ENCODE measurements at places on chromosomes 1 and 21.
A peak's percentile ranks its signal among the peaks of the same experiment; 100 is the strongest.

DNA sequence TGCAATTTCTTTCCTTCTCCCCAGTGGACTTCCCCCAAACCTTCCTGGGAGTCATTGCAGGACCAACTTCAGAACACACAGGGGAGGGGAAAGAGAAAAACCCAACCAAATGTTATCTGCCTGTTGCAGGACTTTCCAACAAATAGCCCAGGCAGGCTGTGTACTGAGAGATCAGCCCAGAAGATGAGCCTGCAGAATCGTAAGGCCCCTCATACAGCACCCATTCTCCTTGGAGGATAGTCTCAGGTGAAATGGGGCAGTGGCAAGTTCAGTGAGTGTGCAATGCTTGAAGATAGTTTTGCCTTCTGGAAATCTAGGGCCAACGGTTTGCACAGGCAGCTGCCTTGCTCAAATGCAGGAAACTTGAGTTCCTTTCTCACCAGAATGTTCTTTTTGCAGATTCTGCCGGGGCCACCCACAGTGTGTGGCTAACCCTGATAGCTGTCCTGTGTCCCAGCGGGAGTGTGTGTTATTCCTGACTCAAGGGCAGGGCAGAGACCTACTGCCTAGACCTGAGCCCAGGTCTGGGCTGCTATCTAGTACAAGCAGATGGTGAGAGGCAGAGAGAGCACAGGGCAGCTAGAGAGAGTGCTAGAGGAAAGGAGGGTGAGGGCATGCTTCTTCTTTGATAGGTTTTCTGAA, 48.8 kb downstream of the GADD45A start:
- no peak for DNase-seq

DNA sequence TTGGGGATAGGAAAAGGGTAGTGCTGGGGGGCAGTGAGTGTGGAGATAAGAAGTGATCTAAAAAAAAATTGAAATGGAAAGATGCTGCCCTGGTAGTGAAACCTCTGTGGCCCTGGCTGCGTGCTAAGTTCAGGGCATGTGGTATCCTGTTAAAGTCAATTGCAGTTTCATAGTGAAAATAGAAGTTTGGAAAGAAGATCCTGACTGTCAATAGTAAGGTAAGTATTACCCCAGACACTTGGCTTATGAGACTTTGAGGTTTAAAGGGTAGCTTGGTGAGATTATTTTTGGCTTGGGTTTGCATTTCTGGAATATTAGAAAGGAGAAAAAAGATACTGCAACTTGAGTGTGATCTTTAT, 6.8 kb downstream of the ARID1A start:
- no peak for DNase-seq

DNA sequence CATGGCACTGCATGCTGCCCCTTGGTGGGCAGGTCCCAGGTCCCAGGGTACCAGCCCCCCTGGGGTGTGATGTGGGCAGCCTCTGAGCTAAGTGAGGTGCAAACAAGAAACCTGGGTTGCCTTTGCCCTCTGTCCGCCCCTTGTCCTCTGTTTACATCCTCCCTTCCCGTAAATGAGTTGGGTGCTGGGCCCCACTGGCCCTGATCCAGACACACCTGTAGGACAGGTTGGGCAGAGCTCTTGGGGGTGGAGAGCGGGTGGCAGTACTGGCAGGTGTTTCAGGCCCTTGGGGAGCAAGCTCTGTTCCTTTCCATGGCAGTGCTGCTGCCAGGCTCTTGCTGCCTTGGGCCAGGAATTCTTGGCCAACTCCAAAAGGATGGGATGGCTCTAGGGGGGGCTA, 35.8 kb downstream of the ELF3 start:
- DNase-seq = no peak

DNA sequence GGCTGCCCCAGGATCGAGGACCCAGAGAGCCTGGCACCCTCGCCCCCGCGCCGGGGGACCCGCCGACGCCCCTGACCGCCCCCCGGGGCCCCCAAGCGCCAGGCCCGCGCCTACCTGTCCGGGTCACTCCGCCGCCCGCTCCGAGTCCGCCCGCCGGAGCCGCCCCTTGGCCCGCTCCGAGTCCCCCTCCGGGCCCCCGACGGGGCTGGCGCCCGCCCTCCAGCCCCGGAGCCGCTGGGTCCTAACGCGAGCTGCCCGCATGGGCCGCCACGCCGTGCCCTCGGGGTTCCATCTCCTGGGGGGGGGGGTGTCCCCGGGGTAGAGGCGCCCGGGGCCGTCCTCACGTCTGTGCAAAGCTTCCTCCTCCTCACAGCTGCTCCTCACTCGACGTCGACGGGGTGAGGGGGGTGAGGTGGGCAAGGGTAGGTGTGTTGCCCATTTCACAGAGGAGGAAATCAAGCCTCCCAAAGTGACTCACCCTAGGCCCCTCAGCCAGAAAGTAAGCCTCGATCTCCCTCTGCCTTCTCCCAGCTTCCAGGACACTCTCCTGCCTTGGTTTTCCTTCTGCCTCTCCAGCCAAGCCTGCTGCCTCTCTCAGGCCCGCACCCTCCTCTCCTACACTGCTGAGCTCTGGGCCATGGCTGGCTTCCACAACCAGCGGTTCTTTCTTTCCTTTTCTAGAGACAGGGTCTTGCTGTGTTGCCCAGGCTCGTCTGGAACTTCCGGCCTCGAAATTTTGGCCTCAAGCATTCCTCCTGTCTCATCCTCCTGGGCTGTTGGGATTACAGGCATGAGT, at the start of gene MFAP2:
MFAP2 (minus strand) TSS at position 148 of the 796 bp plus-strand sequence. CDS start 2,347 bp downstream, outside the sequence.
- DNase-seq = no peak

DNA sequence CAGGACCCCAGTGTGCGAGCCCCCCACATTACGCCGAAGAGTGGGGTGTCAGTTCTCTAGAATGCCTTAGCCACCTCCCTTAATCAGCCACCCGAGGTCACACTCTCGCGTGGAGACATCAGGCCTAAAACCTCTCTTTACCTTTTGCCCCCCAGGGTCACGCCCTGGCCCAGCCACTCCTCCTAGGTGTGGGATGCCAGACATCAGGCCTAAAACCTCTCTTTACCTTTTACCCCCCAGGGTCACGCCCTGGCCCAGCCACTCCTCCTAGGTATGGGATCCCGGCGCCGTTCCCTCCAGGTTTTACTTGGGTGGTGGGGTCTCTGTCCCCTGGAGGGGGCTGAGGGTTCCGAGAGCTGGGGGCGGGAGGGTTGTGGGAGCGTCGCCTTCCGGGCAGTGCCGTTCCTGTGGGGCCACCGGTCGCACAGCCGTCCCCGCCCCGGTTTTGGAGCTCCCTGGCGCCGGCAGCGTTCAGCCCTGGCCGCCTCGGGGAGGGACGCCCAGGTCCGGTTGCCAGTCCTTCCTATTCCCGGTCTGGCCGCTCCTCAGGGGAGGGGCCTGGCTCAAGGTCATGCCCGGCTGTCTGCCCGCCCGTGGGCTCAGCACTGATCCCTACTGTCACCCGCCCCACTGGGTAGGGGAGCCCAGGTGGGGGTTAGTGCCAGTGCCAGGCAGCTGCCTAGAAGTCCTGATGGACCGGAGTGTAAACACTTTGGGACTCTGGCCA, 882 bp downstream of the VPS13D start:
- DNase-seq = no peak

DNA sequence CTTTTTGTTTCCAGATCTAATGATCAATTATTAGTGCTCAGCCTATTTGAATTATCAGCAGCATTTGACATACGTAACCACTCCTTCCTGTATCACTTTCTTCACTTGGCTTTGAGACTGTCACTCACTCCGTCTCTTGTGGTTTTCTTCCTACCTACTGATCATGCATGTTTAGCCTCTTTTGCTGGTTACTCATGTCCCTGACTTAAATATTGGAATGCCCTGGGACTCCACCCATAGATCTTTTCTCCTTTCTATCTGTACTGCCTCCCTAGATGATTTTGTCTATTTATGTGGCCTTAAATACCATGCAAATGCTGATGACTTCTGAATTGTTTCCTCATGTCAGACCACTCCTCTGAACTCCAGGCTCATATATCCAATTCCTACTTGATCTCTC, 57.7 kb upstream of the PDE4B start:
- DNase-seq = no peak

DNA sequence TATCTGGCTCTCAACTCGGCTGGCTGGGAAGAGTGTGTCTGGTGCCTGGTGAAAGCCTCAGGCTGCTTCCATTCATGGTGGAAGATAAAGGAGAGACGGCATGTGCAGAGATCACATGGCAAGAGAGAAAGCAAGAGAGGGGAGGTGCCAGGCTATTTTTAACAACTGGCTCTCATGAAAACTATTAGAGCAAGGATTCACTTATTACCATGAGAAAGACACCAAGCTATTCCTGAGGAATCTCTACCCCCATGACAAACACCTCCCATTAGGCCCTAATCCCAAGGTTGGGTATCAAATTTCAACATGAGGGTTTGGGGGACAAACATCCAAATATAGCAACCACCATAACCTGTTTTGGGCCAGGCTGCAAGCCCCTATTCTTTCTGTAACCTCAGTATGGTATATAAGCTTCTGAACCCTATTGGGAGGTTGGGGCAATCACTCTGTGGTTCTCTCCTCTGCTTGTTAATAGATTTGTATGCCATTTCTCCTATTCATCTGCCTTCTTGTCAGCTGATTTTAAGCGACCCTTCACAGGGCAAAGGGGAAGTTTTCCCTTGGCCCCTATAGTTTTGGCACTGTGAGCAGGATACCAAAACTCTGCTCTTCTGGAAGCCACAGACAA, 179.0 kb upstream of the TNR start:
- no peak for DNase-seq

DNA sequence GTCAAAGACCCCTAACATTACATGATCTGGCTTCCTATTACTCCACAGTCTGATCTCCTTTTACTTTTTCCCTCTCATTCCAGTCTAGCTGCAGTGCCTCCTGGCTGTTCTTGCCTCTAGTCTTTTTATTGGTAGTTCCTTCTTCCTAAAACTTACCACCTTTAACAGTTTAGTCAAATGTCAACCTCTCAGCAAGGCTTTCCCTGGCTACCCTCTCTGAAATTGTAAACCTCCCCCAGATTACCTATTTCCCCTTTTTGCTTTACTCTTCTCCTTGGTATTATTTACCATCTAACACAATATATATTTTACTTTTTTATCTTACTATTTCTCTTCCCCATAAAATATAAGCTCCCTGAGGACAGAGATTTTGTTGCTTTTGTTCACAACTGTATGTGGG, 129.6 kb downstream of the CLEC20A start:
- no peak for DNase-seq

DNA sequence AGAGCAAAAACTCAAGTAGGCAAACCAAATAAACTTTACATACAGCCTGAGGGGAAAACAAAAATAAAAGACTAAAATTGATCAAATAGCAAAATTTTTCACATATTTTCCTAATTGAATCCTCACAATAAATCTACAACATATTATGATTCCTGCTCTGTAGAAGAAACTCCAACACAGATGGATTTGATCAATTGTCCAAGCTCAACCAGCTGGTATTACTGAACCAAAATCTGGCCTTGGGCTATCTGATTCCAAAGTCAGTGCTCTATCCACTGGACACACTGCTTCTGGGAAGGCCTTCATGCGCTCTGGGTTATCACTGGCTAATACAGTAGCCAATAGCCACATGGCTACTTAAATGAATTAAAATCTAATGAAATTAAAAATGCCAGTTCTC, 39.3 kb downstream of the PCNX2 start:
- no peak for DNase-seq

- DNase-seq = no peak
Measured at GRCh38 chr21:28174701-28175100, 818.0 kb downstream of the LTN1 start.

DNA sequence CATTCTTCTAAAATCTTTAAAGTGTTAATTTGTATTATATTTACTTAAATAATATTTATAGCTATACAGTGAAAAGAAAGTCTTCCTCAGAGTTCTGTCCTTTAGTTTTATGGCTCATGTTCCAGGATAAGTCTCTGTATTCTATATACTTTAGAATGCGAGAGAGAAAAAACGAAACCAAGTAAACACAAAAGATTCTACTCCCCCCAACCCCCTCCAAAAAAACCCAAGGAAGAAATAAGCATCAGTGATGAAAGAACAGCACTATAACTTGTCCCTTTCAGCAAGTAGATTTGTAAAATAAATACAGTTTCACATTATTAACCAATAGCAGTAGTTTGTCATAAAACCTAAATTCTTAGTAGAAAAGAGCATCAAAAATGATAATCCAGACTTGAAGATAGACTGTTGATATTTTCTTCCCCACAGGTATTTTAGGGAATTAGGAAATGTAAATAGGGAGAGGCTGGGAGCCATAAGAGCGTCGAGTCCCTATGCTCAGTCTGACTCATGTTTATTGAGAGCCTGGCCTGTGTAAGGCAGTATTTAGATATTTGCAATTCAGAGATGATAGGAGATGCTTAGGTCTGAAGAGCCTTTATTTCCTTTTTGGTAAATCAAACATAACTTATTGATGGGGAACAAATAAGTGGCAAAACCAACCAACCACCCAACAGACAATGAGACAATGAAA, 35.5 kb downstream of the CDC14A start:
- peak; percentile 39 for DNase-seq

GRCh38 chr1:178011465-178011828, 41.6 kb upstream of the SEC16B start:
- no peak for DNase-seq

- DNase-seq = no peak
Measured at GRCh38 chr1:170461291-170461747, 70.6 kb upstream of the GORAB start.

DNA sequence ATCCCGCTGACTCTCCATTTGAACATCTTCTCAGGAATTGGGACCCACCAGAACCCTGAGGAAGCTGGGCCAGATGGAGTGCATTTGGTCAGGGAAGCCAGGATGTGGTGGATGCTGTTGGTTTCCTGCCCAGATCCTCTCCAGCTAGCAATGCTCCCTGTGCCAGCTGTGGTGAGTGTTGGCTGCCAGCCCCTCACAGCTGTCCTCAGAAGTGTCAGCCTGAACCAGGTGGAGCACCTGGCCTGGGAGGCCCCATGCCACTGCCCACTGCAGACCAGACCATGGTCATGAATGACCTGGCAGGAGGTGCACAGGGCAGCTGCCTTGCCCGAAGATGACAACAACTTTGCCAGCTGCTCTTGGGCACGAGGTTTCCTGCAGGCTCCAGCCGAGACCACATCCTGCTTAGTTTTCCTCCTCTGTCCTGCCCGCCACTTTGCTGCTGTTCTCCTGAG, 54.4 kb downstream of the PRSS38 start:
- DNase-seq = no peak

GRCh38 chr1:96104506-96104905, 617.1 kb upstream of the PTBP2 start:
- no peak for DNase-seq

DNA sequence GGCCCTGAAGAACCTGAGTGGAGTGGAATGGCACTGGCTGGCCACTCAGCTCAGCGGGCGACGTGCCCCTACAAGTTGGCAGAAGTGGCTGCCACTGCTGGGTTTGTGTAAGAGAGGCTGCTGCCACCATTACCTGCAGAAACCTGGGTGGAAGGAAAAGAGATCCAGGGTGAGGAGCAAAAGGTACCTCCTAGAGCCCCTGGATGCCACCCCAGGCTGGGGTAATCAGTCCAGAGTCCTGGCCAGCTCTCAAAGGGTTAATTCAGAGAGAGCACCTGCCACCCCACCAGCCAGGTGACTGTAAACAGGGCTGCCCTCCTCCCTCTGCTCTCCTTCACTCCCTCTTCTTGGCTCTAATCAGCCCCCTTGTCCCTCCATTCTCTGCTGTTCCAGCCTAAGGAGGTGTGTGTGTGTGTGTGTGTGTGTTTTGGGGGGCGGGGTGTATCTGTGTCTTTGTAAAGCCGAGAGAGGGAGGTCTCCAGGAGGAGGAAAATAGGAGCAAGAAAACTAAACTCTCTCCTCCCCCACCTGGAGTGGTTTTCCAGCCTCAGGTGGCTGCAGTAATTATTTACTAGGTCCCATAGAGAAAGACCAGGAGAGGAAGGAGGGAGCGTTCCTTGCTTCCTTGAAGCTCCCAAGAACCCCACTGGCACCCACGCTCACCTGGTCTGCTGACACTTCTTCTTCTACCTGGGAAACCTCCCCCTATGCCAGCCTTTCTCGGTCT, 12.6 kb downstream of the TRIM46 start:
- no peak for DNase-seq

GRCh38 chr1:101520302-101520701, 283.5 kb downstream of the S1PR1 start:
- DNase-seq = no peak

Measured in CD4-positive, alpha-beta T cell treated with Interleukin-1 beta for 1 hour (primary cell).